Type B pancreatic cell (in vitro differentiated cells): ENCODE measurements at places on chromosomes 3 and 15. TPM values are rescaled to one million over a fixed set of nuclear protein-coding genes. Genes with fewer than 3 reads are reported as not detected.

- H3K27me3 ChIP-seq = no peaks in the 10 kb centered on the region
- DNase-seq = no peak
- H3K4me1 ChIP-seq = peaks cover 18% of the 10 kb centered on the region
- H3K4me3 ChIP-seq = no peak overlapping the region
- H3K36me3 ChIP-seq = peaks cover 10% of the 10 kb centered on the region
- no peak overlapping the region for H3K27ac ChIP-seq
Measured at GRCh38 chr3:112555535-112556170, 6.1 kb downstream of the ATG3 start.

DNA sequence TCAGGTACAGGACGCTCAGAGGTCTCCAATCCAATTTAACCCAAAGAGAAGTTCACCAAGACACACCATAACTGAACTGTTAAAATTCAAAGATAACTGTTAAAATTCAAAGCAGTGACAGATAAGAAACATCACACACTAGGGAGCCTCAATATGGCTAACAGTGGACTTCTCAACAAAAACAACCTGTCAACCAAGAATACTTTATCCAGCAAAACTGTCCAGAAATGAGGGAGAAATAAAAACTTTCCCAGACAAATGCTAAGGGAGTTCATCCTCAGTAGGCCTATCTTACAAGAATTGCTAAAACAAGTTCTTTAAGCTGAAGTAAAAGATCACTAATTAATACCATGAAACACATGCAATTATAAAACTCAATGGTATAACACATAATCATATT lies 36.3 kb upstream of the MYLK start:
- H3K4me1 ChIP-seq = no peaks in the 10 kb centered on the region
- H3K4me3 ChIP-seq = no peak overlapping the region
- no peak overlapping the region for H3K27ac ChIP-seq
- peaks cover 64% of the 10 kb centered on the region for H3K36me3 ChIP-seq
- DNase-seq = no peak
- no peaks in the 10 kb centered on the region for H3K27me3 ChIP-seq

GRCh38 chr3:195139091-195139875 lies 131.7 kb downstream of the XXYLT1 start:
- H3K27me3 ChIP-seq = no peaks in the 10 kb centered on the region
- no peak for DNase-seq
- peaks cover 26% of the 10 kb centered on the region for H3K4me1 ChIP-seq

- H3K4me3 ChIP-seq = no peak overlapping the region
- no peaks in the 10 kb centered on the region for H3K36me3 ChIP-seq
- H3K4me1 ChIP-seq = peaks cover 3% of the 10 kb centered on the region
- no peak for DNase-seq
Measured at GRCh38 chr3:118765636-118766305, 268.9 kb downstream of the IGSF11 start.

DNA sequence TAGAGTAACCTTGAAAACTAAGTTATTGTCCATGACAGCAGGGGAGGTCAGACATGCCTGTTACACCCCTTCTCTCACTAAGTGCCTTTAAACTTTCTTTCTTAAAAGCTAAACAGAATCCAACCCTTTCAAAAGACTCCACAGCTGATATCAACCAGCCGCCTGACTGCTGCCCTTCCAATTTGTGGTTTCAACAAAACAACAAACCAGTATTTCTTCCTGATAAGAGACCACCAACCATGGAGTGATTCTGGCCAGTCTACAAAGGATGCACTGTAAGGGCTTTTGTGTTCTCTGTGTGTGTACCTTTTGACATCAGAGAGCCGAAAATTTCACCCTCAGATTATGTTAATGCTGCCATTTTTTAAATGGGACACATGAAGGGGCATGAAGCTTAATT lies 1204.2 kb downstream of the ROBO2 start:
- no peak overlapping the region for H3K27ac ChIP-seq
- no peak for DNase-seq
- H3K27me3 ChIP-seq = no peaks in the 10 kb centered on the region
- H3K36me3 ChIP-seq = no peaks in the 10 kb centered on the region

- no peak overlapping the region for H3K4me3 ChIP-seq
- no peak for DNase-seq
- no peaks in the 10 kb centered on the region for H3K4me1 ChIP-seq
- H3K27ac ChIP-seq = no peak overlapping the region
- no peaks in the 10 kb centered on the region for H3K36me3 ChIP-seq
Measured at GRCh38 chr3:57530071-57530608, 14.0 kb downstream of the DNAH12 start.

- H3K4me1 ChIP-seq = no peaks in the 10 kb centered on the region
- no peaks in the 10 kb centered on the region for H3K36me3 ChIP-seq
- no peak for DNase-seq
- H3K27me3 ChIP-seq = no peaks in the 10 kb centered on the region
- H3K4me3 ChIP-seq = no peak overlapping the region
Measured at GRCh38 chr3:134294302-134295280, 43.9 kb upstream of the RYK start.

GRCh38 chr15:83322061-83322460 lies 37.6 kb upstream of the BNC1 start:
- no peaks in the 10 kb centered on the region for H3K36me3 ChIP-seq
- H3K4me3 ChIP-seq = no peak overlapping the region
- H3K4me1 ChIP-seq = peaks cover 5% of the 10 kb centered on the region

DNA sequence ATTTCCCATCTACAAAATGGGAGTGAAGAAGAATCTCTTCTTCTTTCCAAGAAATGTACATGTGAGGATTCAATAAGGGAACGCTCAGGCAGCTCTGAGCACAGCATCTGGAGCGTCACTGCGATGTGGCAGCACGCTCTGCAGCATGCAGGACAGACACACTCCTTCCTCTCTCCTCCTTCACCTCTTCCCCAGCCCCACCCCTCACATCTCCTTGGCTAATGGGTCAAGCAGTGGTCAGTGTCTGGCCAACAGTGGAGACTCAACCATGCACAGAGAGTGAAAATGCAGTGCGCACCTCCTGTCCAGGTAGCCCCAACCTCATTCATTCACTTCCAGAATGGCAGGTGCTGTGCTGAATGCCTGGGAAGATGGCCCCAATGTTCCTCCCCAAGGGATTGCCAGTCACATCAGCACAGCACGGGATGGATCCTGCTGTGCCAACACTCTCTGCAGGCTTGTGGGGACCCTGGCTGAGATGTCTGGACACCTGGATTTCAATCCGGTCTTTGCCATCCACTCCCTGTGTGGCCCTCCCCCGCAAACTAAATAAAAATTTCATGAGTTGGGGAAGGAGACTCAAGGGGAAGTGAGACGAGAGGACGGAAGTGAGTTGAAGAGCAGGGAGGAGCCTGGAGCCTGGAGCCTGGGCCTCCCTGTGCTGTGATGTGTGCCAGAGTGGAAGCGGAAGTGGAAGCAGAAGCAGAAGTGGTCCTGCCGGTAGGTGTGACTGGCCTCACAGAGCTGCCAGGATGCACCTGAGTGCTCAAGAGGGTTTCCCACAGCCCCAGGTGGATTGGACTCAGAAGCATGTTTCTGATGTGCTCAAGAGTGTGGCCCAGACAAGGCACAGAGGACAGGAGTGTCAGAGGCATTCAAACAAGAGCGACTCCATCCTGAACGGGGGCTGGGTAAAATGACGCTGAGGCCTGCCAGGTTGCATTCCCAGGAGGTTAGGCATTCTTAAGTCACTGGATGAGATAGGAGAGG lies 163.9 kb downstream of the SMAD6 start:
- H3K27me3 ChIP-seq = no peaks in the 10 kb centered on the region
- DNase-seq = peak; percentile 32
- H3K4me3 ChIP-seq = no peak overlapping the region
- no peak overlapping the region for H3K27ac ChIP-seq
- H3K36me3 ChIP-seq = no peaks in the 10 kb centered on the region

DNA sequence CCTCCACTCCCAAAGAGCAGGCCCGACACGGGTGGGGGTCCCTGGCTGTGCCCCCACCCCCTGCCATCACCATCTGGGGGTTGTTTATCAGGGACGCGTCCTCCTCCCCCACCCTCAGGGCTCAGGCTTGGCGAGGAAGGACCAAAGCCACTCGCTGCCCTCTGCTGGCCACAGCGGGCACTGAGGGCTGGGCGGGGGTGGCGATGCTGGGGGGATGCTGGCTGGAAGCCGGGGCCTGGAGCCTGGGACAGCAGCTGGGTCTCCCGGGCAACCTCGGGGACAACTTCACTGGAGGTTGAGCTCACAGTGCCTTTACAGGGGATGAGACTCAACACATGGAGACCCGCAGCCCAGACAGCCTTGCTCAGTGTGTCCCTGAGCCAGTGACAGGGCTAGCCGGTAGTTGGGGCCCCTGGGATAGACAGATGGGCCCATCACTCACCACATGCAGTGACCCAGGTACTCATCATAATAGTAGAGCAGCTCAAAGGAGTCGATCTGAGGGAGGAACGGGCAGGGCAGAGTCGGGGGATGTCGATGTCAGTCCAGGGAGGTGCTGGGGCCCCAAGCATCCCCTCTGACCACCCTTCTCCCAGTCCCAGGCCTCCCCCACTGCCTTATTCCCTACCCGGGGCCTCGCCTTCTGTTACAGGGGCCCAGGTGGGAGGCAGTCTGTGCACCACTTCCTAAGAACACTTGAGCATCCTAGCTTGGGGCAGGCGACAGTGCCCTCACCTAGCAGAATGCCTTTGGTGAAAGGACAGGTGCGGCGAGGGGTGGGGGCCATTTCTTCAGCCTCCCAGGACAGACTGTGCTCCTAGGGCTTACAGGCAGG lies 5.9 kb upstream of the CALML4 start:
- H3K4me3 ChIP-seq = no peak overlapping the region
- no peak overlapping the region for H3K27ac ChIP-seq
- peak; percentile 82 for DNase-seq
- peaks cover 5% of the 10 kb centered on the region for H3K4me1 ChIP-seq
- H3K27me3 ChIP-seq = no peaks in the 10 kb centered on the region

DNA sequence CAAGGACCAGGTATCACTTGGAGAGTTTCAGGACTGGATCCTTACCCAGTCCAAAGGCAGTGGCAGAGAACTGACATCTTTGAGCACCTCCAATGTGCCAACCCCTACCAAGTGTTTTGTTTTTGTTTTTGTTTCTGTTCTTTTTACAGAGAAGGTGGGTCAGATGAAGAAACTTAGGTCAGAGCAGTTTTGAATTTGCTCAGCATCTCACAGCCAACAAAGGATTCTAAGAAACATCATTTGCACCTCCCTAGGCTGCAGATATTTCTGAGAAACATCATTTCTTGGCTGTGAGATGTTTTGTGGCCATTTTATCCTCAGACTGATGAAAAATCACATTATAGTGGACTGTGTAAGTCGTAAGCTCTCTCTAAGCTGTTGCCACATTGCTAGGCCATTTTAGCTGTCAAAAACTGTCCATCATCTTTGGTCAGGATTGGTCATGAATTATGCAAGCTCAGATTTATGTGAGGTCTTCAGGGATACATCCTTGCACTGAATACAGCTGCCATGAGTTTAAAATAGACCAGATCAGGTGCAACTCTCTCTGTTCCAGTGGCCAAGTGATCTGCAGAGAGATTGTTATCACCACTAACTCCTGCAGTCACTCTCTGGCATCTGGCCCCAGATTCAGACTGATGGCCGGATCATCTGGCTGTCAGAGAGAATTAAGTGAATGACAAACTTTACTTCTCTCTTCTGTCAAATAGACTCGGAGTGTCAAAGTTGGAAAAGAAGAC lies 341.5 kb downstream of the EPHB1 start:
- H3K4me1 ChIP-seq = no peaks in the 10 kb centered on the region
- H3K27ac ChIP-seq = no peak overlapping the region
- no peak for DNase-seq
- no peak overlapping the region for H3K4me3 ChIP-seq
- H3K36me3 ChIP-seq = no peaks in the 10 kb centered on the region
- H3K27me3 ChIP-seq = peaks cover 12% of the 10 kb centered on the region

- peaks cover 58% of the 10 kb centered on the region for H3K27me3 ChIP-seq
- H3K4me1 ChIP-seq = peaks cover 13% of the 10 kb centered on the region
- no peak overlapping the region for H3K27ac ChIP-seq
- H3K36me3 ChIP-seq = no peaks in the 10 kb centered on the region
- no peak for DNase-seq
Measured at GRCh38 chr15:29346998-29347397, 77.4 kb upstream of the NSMCE3 start.

- H3K27ac ChIP-seq = peak overlapping the region; percentile 30
Measured at GRCh38 chr3:72745146-72745999, 102.9 kb downstream of the SHQ1 start.

- H3K4me3 ChIP-seq = no peak overlapping the region
- DNase-seq = no peak
- peaks cover 26% of the 10 kb centered on the region for H3K36me3 ChIP-seq
- H3K27me3 ChIP-seq = peaks cover 3% of the 10 kb centered on the region
- peaks cover 20% of the 10 kb centered on the region for H3K4me1 ChIP-seq
Measured at GRCh38 chr3:37481982-37482381, 307.6 kb upstream of the LRRFIP2 start.

DNA sequence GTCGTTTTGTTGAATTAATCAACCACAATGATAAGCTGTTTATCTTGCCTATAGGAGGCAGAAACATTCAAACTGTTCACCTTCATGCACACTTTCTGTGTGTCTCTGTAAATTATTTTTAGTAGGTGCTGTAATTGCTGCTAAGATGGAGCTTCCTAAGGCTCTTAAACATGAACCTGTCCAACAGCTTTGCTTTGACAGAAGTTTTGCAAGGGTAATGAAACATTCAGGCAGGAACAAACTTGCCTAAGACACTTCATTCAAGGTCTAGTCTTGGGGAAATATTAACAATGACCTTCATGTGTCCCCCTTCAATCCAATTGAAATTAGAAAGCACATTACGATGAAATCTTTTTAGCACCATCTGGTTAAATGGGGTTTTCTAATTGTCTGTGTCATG lies 156.1 kb downstream of the DIPK2A start:
- no peak for DNase-seq
- H3K27me3 ChIP-seq = no peaks in the 10 kb centered on the region
- H3K4me1 ChIP-seq = peaks cover 16% of the 10 kb centered on the region
- H3K4me3 ChIP-seq = peak overlapping the region; percentile 23

GRCh38 chr3:129608087-129608935 lies 1.8 kb upstream of the PLXND1 start:
- DNase-seq = no peak
- H3K27ac ChIP-seq = no peak overlapping the region
- no peaks in the 10 kb centered on the region for H3K36me3 ChIP-seq

DNA sequence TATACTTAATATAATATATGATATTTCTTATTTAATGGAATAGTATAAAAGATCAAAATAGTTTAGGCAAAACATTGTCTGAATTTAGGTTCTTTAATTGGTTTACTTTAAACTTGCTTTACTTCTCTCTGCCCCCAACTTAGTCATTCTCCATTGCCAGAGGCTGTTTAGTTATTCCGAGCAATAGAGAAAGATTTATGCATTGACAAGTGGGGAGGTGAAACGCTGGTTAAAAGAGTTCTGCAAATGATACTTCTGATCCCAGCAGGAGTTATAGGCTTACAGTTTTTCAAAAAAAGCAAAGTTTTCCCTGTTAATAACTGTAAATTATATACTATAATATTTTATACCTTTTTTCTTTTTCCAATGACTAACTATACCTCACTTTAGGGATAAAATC lies 145.4 kb downstream of the EPHA3 start:
- peaks cover 8% of the 10 kb centered on the region for H3K4me1 ChIP-seq
- H3K27me3 ChIP-seq = no peaks in the 10 kb centered on the region
- H3K27ac ChIP-seq = no peak overlapping the region
- no peak overlapping the region for H3K4me3 ChIP-seq
- DNase-seq = no peak

Gene UBL7
- 42.0 and 57.0 TPM in 2 replicates for total RNA-seq

Gene EHHADH
- 5.3 and 14.4 TPM in 2 replicates for total RNA-seq

Gene PDE12
- 20.4 and 23.7 TPM in 2 replicates for total RNA-seq

Gene DISP2
- total RNA-seq = 1.5 and 1.8 TPM in 2 replicates

Gene TGM4
- total RNA-seq = not detected in 2 replicates

Gene MUC4
- 1.9 and 2.4 TPM in 2 replicates for total RNA-seq
